Heart right ventricle (tissue), 16 donors: ENCODE measurements at places on chromosomes 13 and 19. TPM values are rescaled to one million over a fixed set of nuclear protein-coding genes. Genes with fewer than 3 reads are reported as not detected.
A peak's percentile ranks its signal among the peaks of the same experiment; 100 is the strongest.

DNA sequence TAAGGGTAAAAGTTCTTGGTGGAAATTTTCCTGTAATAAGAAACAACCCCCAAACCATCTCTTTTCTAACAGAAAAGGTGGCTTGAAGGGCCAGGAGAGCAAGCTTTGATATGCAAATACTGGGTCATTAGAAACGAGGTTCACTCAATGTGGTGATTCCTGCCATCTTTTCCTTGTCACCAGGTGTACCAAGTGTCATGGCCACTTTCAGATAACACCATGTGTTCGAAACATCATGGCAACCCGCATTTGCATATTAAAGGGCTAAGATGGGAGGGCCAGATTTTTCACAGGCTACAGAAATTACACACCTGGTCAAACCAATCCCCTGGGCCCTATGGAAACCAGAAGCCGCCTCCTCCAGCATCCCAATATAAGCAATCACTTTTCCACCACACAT, 15.3 kb downstream of the LGALS16 start:
- no peak overlapping the region for H3K4me3 ChIP-seq
- H3K4me1 ChIP-seq = no peaks in the 10 kb centered on the region
- peaks cover 26% of the 10 kb centered on the region for H3K27me3 ChIP-seq
- no peak for DNase-seq

DNA sequence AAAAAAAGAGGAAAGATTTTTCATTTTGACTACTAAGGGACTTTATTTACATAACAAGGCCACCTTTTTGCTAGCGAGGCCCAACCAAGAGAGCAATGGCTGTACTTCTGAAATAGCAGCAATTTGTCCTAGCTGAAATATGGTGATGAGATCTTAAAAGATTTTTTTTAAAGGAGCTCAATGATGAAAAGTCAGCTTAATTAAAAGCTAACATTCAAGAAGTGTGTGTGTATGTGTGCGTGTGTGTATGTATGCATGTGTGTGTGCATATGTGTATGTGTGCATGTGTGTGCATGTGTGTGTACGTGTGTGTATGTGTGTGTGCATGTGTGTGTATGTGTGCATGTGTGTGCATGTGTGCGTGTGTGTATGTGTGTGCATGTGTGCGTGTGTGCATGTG, 24.6 kb upstream of the TM9SF2 start:
- no peak for DNase-seq
- no peaks in the 10 kb centered on the region for H3K4me1 ChIP-seq
- no peaks in the 10 kb centered on the region for H3K27me3 ChIP-seq
- H3K36me3 ChIP-seq = no peaks in the 10 kb centered on the region

DNA sequence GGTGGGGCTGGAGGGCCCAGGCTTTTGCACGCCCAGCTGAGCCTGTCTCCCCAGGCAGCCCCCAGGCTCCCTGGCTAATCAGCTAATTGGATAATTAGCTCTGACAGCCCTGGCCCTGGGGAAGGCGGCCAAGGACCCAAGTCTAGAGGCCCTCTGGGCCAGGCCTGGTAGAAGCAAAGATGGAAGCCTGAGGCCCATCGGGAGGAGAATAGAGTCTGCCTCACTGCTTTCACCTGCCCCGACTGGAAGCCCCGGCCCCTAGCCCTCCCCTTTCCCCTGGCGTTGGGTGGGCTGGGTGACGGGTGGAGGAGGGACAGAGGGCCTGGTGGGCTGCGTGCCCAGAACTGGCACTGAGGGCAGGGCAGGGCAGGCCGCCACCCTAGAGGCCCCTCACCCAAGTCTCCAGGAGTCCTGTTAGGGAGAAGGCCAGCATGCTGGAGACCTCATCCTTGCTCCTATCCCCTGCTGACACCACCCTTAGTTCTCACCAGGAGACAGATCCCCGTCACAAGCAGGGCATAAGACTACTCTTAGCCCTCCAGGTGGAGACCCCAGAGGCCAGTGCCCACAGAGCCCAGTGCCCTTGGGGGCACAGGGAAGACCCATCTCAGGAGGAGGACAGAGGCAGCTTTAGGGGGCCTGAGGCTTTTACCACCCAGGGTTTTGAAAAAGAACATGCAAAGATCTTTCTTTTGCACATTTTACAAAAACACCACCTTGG, 12.0 kb downstream of the LYL1 start:
- DNase-seq = no peak
- peak overlapping the region; percentile 89 for H3K27ac ChIP-seq
- no peak overlapping the region for H3K4me3 ChIP-seq
- no peaks in the 10 kb centered on the region for H3K36me3 ChIP-seq
- no peaks in the 10 kb centered on the region for H3K27me3 ChIP-seq
- peaks cover 58% of the 10 kb centered on the region for H3K4me1 ChIP-seq

- H3K27me3 ChIP-seq = no peaks in the 10 kb centered on the region
- no peaks in the 10 kb centered on the region for H3K4me1 ChIP-seq
- no peak overlapping the region for H3K27ac ChIP-seq
- no peaks in the 10 kb centered on the region for H3K36me3 ChIP-seq
- no peak overlapping the region for H3K4me3 ChIP-seq
Measured at GRCh38 chr13:99315186-99315585, 8.0 kb upstream of the GPR183 start.

- no peak overlapping the region for H3K27ac ChIP-seq
- no peak for DNase-seq
- H3K4me1 ChIP-seq = no peaks in the 10 kb centered on the region
- H3K36me3 ChIP-seq = no peaks in the 10 kb centered on the region
Measured at GRCh38 chr13:89628567-89628966, 1718.9 kb upstream of the MIR17HG start.

- H3K27me3 ChIP-seq = no peaks in the 10 kb centered on the region
- no peak overlapping the region for H3K4me3 ChIP-seq
- H3K27ac ChIP-seq = no peak overlapping the region
- H3K36me3 ChIP-seq = no peaks in the 10 kb centered on the region
- H3K4me1 ChIP-seq = no peaks in the 10 kb centered on the region
Measured at GRCh38 chr13:34320084-34320483, 502.1 kb downstream of the RFC3 start.

DNA sequence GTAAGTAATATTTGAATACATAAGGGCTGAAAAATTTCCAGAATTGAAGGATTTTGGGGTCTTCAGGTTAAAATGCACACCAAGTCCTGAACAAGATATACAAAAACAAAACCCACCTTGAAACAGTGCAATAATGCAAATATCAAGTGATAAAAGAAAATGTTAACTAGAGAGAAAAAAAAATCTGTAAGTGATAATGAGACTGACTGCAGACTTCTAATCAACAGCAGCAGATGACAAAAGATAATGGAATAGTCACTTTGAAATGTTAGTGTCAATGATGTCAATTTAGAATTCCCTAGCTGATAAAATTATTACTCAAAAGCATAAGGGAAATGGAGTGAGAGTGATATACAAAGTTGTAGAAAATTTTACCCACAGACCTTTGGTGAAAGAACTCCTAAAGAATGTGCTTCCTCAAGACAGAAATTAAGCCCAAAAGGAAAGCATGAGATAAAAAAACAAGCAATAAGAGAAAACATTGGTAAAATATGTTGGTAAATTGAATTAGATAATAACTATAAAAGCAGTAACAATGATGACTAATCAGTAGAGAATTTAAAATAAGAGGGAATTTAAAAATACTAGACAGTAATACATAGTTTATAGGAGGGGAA, 12.4 kb upstream of the DGKH start:
- no peak for DNase-seq
- H3K27ac ChIP-seq = no peak overlapping the region
- H3K4me3 ChIP-seq = no peak overlapping the region
- H3K36me3 ChIP-seq = no peaks in the 10 kb centered on the region
- no peaks in the 10 kb centered on the region for H3K27me3 ChIP-seq

DNA sequence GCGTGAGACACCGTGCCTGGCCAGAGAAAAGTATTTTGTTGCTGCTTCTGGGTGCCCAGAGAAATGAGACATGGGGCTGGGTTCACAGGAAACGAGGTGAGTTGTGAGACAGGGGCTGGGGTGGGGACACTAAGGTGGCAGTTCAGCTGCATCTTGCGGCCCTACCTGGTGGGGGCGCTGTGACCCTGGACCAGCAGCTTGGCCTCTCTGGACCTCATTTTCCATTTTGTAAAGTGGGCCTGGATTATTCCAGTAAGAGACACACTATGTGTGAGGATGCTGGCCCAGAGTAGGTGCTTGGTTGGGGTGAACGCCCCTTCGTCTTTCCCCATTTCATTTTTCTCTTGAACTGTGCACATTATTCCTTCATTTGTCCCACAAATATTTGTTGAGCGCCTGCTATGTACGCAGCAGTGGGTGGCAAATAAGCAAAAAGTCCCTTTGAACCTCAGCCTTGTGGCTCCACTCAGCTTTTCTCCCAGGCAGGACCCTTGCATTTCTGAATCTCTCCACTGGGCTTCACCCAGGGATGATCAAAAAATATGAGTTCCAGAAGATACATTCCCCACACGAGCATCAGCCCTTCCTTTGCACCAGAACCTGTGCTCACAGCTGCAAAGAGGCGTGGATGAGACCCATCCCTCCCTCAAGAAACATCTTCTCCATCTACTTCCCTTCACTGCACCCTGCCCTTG, 26.6 kb upstream of the OR10H1 start:
- H3K36me3 ChIP-seq = no peaks in the 10 kb centered on the region
- H3K4me3 ChIP-seq = no peak overlapping the region
- no peaks in the 10 kb centered on the region for H3K4me1 ChIP-seq
- peaks cover 6% of the 10 kb centered on the region for H3K27me3 ChIP-seq

GRCh38 chr13:37868691-37869505, 674 bp downstream of the TRPC4 start:
- H3K4me3 ChIP-seq = peak overlapping the region; percentile 53
- no peaks in the 10 kb centered on the region for H3K36me3 ChIP-seq
- H3K27ac ChIP-seq = no peak overlapping the region
- no peaks in the 10 kb centered on the region for H3K4me1 ChIP-seq
- H3K27me3 ChIP-seq = peaks cover 26% of the 10 kb centered on the region

GRCh38 chr13:27053210-27053884, 118.3 kb downstream of the USP12 start:
- H3K27ac ChIP-seq = no peak overlapping the region
- no peak overlapping the region for H3K4me3 ChIP-seq
- H3K4me1 ChIP-seq = no peaks in the 10 kb centered on the region
- H3K27me3 ChIP-seq = no peaks in the 10 kb centered on the region

DNA sequence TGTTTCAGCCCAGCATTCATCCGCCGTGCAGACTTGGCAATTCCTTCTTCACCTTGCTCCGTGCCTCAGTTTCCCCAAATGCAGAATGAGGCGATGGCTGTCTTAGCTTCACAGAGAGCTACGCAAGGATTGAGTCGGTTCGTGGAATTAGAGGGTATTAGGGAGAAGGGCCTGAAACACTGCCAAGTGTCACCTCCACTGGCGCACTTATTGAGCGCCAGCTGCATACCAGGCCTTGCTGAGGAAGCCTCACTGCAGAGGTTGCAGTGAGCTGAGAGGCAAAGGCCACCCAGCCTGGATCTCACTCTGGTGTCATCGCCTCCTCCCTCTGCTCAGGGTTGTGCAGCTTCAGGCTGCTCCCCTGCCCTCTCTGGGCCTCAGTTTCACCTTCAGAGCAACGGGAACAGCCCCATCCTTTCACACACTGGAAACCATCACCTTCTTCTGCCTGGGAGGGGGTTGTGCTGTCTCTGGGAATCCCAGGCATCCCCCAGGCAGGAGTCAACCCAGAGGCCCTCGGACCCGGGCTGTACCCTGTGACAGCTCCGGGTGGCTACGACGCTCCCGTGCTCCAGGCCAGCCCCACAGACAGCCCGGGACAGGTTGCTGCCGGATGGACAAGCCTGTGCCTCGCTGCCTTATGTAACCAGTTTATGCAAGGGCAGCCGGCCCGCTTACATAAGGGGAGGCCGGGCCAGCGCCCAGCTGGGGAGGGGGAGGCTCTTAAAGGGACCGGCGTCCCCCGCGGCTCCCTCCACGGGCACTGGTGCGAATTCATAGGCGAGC, 31.9 kb downstream of the NFIC start:
- peak overlapping the region; percentile 36 for H3K4me3 ChIP-seq
- no peaks in the 10 kb centered on the region for H3K36me3 ChIP-seq
- peaks cover 58% of the 10 kb centered on the region for H3K4me1 ChIP-seq
- DNase-seq = peak; percentile 82
- H3K27ac ChIP-seq = peak overlapping the region; percentile 65

DNA sequence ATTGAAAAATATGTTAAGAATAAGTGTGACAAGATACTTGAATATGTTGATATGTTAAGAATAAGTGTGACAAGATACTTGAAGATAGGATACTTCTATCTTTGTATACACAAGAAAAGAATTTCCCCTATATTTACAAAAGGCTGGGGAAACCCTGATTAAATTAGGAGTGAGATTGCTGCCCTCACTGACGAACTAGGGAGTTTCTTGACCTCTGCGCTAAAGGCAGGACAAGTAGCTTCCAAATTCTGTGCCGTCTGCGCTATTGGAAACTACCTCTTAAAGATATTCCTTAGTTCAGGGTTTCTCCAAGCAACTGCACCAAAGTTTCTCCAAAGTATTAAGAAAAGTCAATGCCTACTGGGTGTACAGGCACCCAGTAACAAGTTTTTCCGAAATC, 730 bp downstream of the ZNF260 start:
- peaks cover 42% of the 10 kb centered on the region for H3K36me3 ChIP-seq
- H3K4me1 ChIP-seq = peaks cover 23% of the 10 kb centered on the region
- peak overlapping the region; percentile 95 for H3K27ac ChIP-seq
- H3K4me3 ChIP-seq = peak overlapping the region; percentile 66

Gene RPL21
- 733 TPM for total RNA-seq

Gene LGALS14
- total RNA-seq = not detected
